ENCODE measurements at places on chromosomes 7 and 10. TPM values are rescaled to one million over a fixed set of nuclear protein-coding genes. Genes with fewer than 3 reads are reported as not detected.

SUMF2 gene
- total RNA-seq: 111 TPM

NYAP1 gene
- not detected for total RNA-seq

WIPF3 gene
- total RNA-seq: not detected

PIP gene
- total RNA-seq: not detected

FGL2 gene
- 4.4 TPM for total RNA-seq

ITPRID1 gene
- total RNA-seq: not detected

CTAGE8 gene
- 2.9 TPM for total RNA-seq

TRIM50 gene
- not detected for total RNA-seq

TDRD1 gene
- 0.10 TPM for total RNA-seq

RASA4B gene
- 16.1 TPM for total RNA-seq

MTG1 gene
- total RNA-seq: 51.7 TPM

NEUROD6 gene
- total RNA-seq: not detected

DDIT4 gene
- total RNA-seq: 202 TPM

BCAP29 gene
- total RNA-seq: 58.8 TPM

IL6 gene
- total RNA-seq: 1.2 TPM

UCN3 gene
- total RNA-seq: not detected

HOXA13 gene
- total RNA-seq: not detected

NRG3 gene
- not detected for total RNA-seq

HOXA3 gene
- not detected for total RNA-seq

ADARB2 gene
- 0.37 TPM for total RNA-seq

OR6B1 gene
- not detected for total RNA-seq

GPER1 gene
- not detected for total RNA-seq

GDF2 gene
- total RNA-seq: not detected

MALSU1 gene
- total RNA-seq: 49.2 TPM

ADAM8 gene
- 302 TPM for total RNA-seq

CPA2 gene
- not detected for total RNA-seq

CRHR2 gene
- total RNA-seq: not detected

MINDY4 gene
- 0.78 TPM for total RNA-seq

CALD1 gene
- total RNA-seq: 1.3 TPM

CUEDC2 gene
- total RNA-seq: 61.7 TPM

CYP3A4 gene
- not detected for total RNA-seq

LBX1 gene
- not detected for total RNA-seq

FAM221A gene
- 6.5 TPM for total RNA-seq

NPC1L1 gene
- not detected for total RNA-seq

CDK14 gene
- total RNA-seq: 0.39 TPM

PLEKHS1 gene
- total RNA-seq: 0.22 TPM

JCAD gene
- 0.78 TPM for total RNA-seq

All from T-helper 1 cell treated with Interleukin-12 subunit alpha and Interleukin-12 subunit beta and Interleukin-4 antibody, amounts not matched to agents 30 ng/mL and 1 ng/mL, for 36 hours (primary cell).